ENCODE measurements at places on chromosomes 2 and 18.

DNA sequence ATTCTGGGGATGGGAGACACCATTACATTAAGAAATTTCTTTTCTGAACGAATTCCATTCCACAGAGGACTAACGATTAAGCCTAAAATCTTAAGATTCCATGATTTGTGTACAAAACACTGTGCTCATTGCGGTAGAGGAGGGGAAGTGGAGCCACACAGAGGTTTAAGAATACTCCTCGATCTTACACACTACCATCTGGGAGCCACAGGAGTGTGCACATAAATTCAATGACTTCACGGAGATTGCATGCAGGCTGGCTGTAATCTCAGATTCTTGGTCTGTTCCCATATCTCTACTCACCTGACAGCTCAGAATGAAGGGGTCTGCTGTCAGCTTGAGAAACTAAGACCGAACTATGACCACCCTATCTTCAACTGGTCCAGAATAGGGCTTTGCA lies 762 bp downstream of the VPS4B start:
- no peak for DNase-seq

DNA sequence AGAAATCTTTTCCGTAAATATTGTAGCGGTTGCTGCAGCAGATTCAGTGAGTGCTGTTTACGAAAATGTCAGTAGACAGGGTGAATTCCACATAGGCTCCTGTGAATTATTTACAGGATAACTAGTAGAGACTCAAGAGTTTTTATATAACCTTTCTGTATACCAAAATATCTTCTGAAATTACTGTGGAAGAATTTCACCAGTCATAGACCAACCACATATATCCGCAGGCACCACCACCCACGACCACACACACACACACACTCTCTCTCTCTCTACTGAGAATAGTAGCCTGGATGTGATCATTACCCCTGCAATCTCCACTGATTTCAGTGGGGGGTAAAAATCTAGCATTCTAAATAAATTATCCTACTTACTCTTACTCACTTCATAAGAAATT lies 341.8 kb downstream of the RBM43 start:
- no peak for DNase-seq

DNA sequence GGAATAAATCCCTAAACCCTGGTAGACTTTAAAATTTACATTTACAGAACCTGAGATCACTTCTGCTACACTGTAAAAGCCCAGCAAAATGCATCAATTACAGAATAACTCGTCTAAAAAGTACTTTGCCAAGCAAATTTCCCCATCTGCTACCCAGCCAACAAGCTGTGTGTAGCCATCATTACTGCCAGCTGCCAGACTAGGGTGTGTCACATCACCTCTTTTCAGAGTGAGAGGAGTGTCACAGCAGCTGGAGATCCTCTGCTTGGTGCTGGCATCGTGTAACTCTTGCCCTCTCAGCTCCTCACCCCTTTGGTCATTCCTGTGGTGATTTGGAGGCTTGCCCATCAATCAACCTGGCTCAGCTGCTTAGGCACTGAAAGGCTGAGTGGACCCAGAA lies 340.4 kb upstream of the MMADHC start:
- DNase-seq = no peak

- no peak for DNase-seq
These were observed at the start of gene STPG4 for GRCh38 chr2:47155091-47155876. Gene STPG4, minus strand, starts transcription at chr2:47155308. Its CDS starts 57 bp downstream, at chr2:47155251.

DNA sequence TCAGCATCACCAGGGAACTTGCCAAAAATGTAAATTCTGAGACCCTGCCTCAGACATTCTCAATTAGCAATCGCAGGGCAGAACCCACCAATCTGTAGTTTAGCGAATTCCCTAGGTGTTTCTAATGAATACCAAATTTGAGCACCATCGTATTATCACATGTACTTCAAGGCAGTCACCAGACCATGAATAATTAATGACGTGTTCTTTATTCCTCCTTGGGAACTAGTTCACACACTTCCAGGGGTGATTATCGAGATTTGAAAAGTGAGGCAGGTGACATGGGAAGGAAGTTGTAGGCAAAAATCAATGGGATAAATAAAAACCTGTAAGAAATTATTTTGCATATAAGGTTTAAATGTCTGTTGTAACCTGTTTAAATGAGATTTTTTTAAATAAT lies 102.5 kb upstream of the CRIM1 start:
- no peak for DNase-seq

DNA sequence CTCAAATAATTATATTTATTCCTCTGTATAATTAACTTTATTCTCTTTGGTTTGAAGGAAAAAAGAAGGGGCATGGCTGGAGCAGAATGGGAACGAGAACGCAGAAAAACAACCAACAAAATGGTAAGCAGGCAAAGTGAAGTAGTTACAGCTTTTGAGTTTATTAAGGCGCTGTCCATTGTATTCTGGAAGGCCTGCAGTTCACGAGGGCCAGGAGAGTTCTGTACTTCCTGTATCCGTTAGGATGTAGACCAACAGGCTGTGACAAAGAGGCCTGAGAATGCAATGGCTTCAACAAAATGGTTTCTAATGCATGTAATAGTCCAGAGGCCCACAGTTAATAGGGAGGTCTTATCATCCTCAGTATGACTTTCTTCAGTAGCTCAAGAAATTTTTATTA lies 32.5 kb upstream of the SP100 start:
- DNase-seq = no peak

GRCh38 chr18:32896776-32897547 lies 124.1 kb upstream of the KLHL14 start:
- DNase-seq = no peak
